A172 (cell line): ENCODE measurements at places on chromosomes 5 and 9.

DNA sequence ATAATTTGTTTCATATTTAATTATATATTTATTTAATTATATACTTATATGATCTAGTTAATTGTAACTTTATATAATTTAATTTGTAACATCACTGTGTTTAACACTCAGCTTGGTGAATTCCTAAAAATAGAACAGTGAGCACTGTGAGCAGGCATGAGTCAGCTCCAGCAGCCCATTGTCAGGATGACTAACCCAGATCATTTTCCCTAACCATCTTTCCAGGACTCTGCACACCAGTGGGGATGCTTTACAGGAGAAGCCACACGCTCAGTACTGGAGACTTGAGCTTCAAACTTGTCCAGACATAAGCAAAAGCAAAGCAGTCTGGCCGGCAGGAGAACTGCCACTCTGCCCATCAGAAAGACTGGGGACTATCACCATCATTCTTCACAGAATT is 446.2 kb upstream of the TRPC7 start:
- DNase-seq = peak; percentile 91

GRCh38 chr9:107309271-107309670 is 26.2 kb downstream of the RAD23B start:
- DNase-seq = no peak

DNA sequence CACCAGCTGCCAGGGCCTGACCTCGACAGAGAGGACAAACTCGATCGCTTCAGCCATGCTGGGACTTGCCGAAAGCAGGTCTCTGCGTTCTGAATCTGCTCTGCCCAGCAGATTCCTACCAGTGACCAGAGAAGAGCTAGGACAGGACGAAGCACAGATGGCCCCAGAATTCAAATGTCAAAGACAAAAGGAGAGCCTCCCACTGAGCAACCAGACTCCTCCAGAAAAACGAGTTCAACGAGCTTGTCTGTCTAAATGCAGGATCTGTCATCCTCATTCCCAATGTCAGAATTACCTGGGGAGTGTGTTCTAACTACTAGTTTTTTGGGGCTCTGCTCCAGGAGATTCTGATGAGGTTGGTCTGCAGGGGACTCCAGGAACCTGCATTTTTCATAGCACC is 13.4 kb downstream of the AK8 start:
- no peak for DNase-seq

DNA sequence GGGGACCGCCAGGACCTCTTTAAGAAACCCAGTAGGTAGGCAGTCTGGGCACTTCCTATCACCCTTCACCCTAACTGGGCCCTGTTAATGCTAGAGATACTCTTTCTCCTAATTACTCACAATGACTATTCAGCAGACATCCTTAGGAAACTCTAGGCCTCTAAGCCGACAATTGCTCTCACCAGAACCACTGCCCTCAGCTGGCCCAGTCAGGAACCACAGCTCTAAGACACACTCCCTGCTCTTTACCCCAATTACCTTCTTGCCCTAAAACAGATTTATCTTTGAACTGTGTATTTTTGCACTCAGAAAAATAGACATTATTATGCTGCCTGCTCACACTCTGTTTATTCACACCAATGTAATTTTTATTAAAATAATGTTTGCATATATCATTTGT is 432.6 kb upstream of the SLC30A5 start:
- peak; percentile 30 for DNase-seq

GRCh38 chr5:10481241-10481935 is 39.7 kb downstream of the ROPN1L start:
- no peak for DNase-seq

GRCh38 chr9:105751761-105752160 is 57.4 kb downstream of the TMEM38B start:
- DNase-seq = no peak

GRCh38 chr5:54848581-54848980 is 136.8 kb downstream of the ESM1 start:
- no peak for DNase-seq
